ENCODE measurements at places on chromosomes 6 and 20.

- DNase-seq: no peak
Measured at GRCh38 chr6:162151021-162151665, 576.4 kb downstream of the PRKN start.

DNA sequence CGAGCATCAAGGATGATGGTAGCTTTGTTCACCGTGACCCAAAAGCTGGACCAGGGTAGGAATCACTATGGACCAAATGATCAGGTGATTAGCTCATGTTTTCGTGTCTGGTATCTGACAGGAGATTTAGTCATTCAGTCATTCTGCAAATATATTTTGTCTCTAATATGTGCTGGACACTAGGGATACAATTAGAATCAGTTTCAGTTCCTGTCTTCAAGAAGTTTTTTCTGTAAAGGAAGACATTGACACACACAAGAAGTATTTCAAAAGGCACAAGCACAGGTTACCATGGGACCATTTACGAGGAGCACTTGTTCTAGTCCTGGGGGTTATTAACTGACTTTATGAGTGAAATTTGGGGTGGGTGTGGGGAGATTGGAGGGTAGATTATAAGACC lies 244.9 kb downstream of the HIVEP2 start:
- DNase-seq: no peak

- no peak for DNase-seq
Measured at GRCh38 chr6:30145818-30146217, 9.9 kb downstream of the TRIM40 start.

GRCh38 chr20:15823718-15824117 lies 749.5 kb downstream of the KIF16B start:
- DNase-seq: no peak

DNA sequence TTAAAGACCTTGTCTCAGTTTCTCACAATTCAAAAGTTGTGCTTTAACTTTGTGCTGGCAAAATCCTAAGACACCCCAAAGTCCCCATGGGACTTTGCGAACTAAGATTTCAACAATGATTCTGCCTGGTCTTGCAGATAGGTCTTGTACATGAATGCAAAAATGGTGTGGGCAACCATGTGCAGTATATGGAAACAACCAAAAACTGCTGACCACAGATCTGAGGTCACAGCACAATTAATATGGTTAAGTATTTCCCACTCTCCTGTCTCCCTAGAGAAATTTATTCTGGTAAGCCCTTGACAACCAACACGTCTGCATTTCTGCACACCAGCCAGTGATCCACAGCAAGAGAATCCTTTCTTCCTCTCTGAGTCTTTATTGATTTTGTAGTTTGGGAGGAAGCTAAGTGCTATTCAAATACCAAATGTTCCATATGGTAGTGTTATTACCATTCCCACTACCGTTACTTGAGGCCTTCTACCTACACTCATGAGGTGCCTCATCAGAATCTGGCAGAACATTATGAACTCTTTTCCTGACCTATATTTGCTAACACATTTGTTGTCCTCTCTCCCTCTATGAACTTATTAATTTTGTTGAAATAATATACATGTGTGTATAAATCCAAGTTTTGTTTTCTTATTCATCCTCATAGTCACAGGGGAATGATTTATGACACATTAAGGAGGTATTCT lies 178.7 kb downstream of the ATXN1 start:
- no peak for DNase-seq

DNA sequence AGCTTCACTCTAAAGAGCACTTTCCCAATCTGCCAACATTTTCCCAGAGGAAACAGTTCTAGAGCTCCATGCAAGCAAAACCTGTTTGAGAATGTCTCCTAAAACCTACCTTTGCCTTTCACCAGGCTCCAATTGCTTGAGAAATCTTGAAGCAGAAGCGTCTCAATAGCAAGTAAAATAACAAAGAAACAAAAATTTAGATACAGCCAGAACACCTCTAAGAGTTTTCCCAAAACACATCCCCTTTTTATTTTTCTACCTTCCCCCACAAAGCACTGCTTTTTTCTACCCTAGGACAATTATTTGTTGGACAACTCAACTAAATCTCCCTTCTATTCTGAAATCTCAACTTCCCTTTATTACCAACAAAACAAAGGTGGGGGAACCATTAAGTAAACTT lies 3.6 kb downstream of the VGLL2 start:
- no peak for DNase-seq

DNA sequence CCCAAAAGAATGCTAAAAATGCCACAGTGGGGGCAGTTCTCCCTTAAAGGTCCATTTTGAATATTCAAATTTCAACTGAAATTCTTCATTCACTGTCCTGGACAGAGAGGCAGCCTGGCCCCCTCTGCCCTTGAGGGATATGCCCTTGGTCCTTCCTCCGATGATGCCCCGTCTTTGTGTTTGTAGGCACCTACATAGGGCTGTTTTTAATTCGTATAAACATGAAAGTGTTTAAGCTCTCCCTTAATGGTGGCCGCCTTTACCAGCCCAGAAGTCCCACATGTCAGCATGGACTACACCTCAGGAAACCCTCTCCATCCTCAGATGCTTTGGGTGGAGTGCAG lies 70.2 kb downstream of the SSR1 start:
- no peak for DNase-seq

GRCh38 chr6:91453224-91453878 lies 866.5 kb upstream of the MAP3K7 start:
- DNase-seq: no peak

DNA sequence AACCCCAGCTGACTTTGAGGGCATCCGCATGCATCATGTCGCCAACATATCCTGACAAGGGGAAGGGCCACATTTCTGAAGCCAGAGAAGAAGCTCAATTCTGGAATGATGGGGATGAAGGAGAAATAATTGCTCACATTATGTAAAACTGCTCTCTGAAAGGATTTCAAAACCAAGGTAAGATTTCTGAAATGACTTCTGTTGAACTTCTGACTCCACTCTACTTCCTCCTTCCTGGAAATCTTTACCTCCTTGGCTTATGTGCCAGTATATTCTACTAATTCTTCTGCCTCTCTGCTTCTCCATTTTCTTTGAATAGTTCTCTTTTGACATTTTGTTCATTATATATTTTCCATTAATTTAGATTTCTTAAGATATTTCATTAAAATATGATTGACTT lies 31.9 kb downstream of the HLA-DPB1 start:
- no peak for DNase-seq

- DNase-seq: no peak
Measured at GRCh38 chr20:57429580-57430200, 38.5 kb downstream of the RBM38 start.

DNA sequence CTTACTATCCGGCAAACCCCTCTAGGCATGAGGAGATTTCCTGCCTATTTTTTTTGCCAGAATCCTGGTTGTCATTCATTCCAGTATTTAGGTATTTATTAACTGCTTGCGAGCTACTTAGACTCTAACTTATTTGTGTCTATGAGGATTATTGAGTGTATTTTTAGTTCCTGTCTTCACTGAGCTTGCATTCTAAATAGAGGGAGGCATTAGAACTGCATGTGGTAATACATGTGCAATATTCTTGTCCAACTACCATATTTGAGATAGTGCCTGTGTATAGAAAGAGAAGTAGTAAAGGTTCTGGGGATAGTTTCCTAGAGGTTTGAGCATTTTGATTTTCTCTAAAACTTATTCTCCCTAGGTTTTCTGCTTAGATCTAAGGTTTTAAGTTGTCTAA lies 308.9 kb downstream of the EYA4 start:
- DNase-seq: no peak

GRCh38 chr6:30470968-30471367 lies 18.3 kb upstream of the HLA-E start:
- no peak for DNase-seq

DNA sequence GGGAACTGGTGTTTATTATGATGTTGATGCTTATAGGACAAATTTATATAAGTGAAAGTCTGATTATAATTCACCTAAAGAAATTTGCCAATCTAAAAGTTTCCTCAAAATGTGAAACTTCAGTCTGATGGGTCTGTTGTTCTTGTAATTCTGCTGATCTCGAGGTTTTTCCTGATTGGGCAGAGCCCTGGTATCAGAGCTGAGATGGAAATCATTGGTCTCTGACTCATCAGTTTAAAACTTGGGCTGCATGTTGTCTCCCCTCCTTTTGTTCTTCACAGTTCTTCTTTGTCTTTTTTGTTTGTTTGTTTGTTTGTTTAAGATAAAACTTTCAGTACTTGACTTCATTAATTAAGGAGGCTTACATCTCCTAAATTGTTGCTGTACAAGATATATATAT lies 5.9 kb downstream of the SMAP1 start:
- no peak for DNase-seq

- DNase-seq: no peak
Measured at GRCh38 chr6:40988634-40989033, 50.4 kb downstream of the UNC5CL start.

DNA sequence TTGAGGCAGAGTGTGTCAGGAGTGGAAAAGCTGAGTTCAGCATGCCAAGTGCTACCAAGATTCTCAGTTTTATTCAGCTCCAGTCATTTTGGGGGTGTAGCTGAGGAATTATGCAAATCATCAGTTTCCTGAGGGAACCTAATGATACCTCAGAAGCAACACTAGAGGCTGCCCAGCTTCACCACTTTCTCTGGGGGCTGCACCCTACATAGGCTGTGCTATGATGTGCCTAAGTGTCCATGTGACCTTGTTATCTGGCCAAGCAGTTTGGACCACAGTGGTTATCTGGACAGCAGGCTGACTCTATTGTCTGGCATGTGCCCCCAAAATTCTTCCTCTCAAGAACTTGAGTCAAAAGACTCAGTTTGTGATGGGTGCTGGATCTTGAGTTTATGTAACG lies 374.6 kb upstream of the SYNCRIP start:
- no peak for DNase-seq

DNA sequence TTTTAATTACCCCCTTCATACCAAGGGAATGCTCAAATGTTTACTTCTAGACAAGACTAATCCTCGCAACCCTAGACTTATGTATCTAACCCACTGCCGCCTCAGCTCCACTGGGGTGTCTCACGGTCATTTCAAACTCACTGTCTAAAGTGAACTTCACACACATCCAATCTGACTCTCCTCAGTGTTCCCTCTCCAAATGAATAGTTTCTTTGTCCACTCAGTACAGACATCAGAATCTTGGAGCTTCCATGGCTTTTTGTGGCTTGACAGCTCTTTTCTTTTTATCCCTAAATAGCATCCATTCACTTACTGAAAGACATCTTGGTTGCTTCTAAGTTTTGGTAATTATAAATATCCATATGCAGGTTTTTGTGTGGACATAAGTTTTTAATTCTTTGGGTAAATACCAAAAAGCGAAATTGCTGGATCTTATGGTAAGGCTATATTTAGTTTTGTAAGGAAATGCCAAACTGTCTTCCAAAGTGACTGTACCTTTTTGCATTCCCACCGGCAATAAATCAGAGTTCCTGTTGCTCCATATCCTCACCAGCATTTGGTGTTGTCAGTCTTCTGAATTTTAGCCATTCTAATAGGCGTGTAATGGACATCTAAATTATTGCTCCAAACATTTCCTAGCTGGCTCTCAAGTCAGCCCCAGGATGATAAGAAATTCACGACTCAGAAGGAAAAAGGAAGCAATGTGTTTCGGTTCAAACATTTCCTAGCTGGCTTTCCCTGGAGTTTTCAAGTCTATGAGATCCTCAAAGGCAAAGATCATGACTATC lies 73.1 kb downstream of the DNAAF9 start:
- DNase-seq: no peak

DNA sequence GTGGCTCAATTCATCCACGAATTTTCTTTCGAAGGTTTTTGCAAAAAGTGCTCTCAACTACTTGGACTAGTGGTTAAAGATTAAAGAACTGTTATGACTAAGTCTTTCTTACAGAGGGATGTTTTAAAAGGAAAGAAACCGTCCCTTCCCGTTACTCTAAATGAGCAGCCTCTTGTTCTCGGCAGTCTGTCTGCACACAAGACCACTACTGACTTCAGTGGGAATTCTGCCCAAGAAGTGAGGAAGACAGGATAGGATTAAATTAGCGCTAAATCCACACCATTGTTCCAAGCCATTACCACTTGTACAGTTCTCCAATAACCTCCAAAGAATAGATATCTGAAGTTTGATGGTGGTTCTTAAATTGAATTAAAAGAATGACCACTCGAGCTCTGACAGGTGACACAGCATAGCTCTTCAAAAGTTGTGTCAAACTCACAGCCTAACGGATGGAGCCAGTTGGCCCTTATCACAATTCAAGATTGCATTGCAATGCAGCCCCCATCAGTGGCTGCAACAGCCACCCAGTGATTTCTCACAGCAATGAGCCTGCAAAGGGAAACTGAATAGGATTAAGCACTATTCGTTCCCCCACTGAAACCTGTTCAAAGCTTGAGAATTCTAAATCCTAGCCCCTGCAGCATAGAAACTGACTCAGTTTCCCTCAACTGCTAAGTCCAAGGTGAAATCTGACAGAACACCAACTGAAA lies 1.8 kb downstream of the EPB41L2 start:
- DNase-seq: no peak

- no peak for DNase-seq
Measured at GRCh38 chr20:4719190-4719589, 2.5 kb upstream of the PRND start.

GRCh38 chr6:31092769-31093505 lies 19.4 kb downstream of the C6orf15 start:
- DNase-seq: no peak

- no peak for DNase-seq
Measured at GRCh38 chr6:20208687-20209378, 3.4 kb downstream of the MBOAT1 start.

GRCh38 chr6:15504040-15504495 lies 158.8 kb downstream of the DTNBP1 start:
- no peak for DNase-seq

DNA sequence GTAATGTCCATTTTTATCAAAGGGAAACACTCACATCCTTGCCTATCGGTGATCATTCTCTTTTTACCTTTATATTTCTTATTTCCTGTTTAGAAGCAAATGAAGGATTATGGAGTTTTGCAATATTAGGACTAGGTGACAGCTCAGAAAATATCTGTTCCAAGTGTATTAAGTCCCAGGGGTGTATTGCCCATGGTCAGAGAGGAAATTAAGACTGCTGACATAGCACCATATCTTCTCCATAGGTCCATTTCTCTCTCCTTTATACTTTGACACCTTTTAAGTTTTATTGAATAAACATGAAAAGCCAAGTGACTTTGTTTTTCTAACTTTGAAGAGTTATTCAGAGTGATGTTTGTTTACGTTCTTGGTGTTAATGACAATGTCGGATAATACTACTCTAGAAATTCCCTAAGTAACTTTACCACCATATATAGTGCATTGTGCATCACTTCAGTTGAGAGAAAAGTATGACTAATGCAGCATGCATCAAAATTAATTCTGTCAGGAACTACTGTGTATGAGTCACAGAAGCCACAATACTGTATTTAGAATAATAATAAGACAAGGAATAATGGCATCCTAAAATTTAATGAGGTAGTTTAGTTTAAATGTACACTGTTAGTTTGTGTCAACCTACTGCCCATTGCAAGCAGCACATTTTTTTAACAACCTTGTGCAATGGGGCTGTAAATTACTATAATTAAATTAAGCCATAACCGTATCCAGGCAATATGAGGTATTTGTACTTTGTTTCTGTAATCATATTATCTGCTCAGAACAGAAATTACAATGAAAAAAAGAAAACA lies 474.4 kb upstream of the RNF217 start:
- no peak for DNase-seq

GRCh38 chr6:135215563-135215962 lies 34.5 kb downstream of the MYB start:
- no peak for DNase-seq
